ENCODE measurements at places on chromosomes 13 and 19.

GRCh38 chr13:108272333-108272732, 2.8 kb downstream of the TNFSF13B start:
- peak; percentile 46 for DNase-seq

DNA sequence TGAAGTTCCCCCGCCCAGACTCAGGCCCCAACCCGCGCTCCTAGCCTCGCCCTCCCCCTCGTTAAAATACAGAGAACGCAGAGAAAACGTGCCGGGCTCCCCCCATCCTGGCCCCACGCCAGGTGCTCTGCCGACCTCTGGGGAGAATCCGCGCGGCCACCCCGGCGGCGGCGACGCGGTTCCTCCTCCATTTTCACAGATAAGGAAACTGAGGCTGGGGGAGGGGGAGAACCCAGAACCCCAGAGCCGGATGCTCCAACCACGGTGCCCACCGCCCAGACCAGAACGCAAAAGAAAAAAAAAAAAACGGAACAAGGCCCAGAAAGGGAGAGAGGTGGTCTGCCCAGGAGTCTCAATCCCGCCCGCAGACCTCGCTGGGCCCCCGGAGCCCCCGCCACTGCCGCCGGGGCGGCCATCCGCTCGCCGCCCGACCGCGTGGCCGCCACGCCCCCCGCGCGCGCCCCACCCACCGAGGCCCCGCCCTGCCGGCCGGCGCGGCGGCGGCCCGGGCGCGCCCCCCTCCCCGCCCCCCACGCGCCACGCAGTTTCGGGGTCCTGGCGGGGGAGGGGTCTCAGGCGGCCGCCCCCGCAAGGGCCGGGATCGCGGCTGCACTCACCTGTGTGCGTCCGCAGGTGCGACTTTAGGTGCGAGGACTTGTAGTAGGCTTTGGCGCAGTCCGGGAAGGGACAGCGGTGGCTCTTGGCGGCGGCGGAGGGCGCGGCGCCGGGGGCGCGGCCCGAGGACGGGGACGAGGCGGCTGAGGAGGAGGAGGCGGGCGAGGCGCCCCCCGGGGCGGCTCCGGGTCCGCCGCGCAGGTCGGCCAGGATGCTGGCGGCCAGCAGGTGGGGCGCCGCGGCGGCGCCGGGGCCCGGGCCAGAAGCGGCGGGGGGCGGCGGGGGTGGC, 703 bp downstream of the KLF16 start:
- peak; percentile 54 for DNase-seq

DNA sequence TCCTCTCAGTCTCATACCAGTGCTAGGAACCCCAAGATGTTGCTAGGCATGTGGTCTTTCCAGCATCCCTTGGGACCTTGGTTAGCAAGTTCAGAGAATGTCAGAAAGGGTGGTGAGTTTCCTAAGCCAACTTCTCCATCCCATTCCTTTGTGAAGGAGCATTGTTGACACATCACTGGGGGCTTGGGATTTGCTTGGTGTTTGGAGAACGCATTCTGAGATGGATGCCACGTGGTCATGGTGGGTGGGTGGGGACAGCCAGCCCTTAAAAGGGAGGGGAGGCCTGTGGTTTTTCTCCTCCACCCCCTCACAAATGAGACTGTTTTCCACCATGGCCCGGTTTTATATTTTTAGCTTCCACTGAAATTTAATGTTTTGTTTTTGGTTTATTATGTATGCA, 83.3 kb upstream of the ZNF536 start:
- no peak for DNase-seq

- DNase-seq, result no peak
These were observed 404.5 kb downstream of the KCTD12 start for GRCh38 chr13:76481738-76482137.
